Fibroblast of villous mesenchyme (primary cell): ENCODE measurements at places on chromosomes 2 and 18.

DNA sequence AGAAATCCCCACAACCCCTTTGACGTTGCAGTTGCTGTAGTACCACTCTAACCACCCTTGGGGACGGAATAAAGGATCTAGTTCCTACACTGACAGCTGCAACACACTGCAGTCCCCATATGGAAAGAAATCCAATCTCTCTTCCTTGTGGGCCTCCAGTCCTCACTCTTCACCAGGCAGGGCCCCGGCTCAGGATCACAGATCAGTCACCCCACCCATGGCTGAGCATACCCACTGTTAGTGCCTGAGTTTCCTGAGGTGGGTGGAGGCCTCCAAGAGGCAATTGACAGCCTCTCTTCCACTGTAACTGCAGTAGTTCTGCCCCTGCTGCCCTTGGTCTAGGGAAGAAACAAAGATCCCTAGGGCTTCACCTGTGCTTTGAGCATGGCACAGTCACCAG, 670.0 kb upstream of the CDH2 start:
- no peak for DNase-seq

DNA sequence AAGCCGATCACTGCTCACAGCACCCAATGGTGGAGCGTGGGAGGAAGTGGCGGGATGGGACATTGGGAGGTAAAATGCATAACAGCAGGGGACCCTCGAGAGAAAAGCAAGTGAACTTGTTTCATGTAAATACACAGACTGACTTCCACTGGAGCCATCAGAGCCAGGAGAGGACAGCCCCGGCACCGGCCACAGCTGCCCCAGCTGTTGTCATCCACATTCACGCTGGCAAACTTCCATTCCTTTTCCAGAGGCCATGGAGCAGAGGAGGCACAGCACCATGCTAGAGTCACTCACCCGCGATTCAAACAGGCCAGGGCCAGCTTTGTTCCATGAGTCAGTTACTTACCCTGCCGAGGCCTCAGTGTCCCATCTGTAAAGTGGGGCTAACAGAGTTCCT, 610.9 kb upstream of the SALL3 start:
- DNase-seq = no peak

GRCh38 chr18:25141886-25142285, 210.1 kb downstream of the ZNF521 start:
- peak; percentile 77 for DNase-seq

DNA sequence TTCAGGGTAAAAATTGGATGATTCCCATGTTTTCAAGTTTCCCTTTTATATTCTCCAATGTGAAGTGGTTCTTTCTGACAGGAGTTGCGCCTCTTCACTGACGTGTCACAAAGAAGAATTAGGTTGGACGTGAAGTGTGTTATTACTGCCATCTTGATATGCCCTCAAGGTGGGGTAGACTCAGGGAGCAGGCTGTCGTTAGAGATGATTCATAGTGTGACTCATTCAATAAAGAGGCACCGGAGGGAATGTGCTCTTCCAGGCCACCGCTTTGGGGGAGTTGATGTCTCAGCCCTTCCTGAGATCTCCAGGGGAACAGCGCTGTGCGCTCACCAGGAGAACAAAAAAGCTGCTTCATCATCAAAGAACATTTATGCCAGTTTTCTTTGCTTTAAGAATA, 3.6 kb upstream of the DGKD start:
- peak; percentile 80 for DNase-seq

- DNase-seq = no peak
Observed at GRCh38 chr2:22481486-22482259, 903.3 kb upstream of the KLHL29 start.

- DNase-seq = no peak
Observed at GRCh38 chr2:5736050-5736449, 43.9 kb downstream of the SOX11 start.

DNA sequence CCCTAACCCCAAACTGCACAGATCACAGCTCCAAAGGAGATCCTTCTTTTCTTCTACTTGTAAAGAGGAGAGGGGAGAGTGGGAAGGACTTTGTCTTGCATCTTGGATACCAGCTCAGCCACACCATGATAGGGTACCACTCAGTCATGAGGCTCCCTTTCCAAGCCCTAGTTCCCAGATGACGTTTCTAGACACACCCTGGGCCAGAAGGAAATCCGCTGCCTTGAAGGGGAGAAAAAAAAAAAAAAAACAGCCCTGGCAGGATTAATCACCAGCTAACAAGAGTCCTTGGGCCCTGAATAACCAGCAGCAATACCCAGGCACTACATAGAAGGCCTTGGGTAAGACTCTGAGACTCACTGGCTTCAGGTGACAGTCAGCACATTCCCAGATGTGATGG, 36.9 kb downstream of the ST8SIA3 start:
- no peak for DNase-seq

GRCh38 chr2:138742441-138743057, 37.6 kb downstream of the NXPH2 start:
- DNase-seq = no peak
